ENCODE measurements at places on chromosomes 13 and 19. TPM values are rescaled to one million over a fixed set of nuclear protein-coding genes. Genes with fewer than 3 reads are reported as not detected.
A peak's percentile ranks its signal among the peaks of the same experiment; 100 is the strongest.

Gene YJEFN3
- total RNA-seq = 0.35 TPM

Gene MEF2B
- 0.18 TPM for total RNA-seq

Gene AMER2
- total RNA-seq = not detected

Gene PNMA8B
- total RNA-seq = 0.07 TPM

Gene SLC7A10
- total RNA-seq = not detected

Gene KIR2DL4
- total RNA-seq = not detected

Gene PLPP2
- 13.8 TPM for total RNA-seq

Gene ADGRE3
- total RNA-seq = not detected

Gene ZNF562
- total RNA-seq = 27.8 TPM

Gene TMEM145
- total RNA-seq = not detected

Gene CYP2S1
- 10.8 TPM for total RNA-seq

Gene TEX26
- not detected for total RNA-seq

Gene BEST2
- not detected for total RNA-seq

Gene TYROBP
- not detected for total RNA-seq

Gene HCST
- 0.21 TPM for total RNA-seq

DNA sequence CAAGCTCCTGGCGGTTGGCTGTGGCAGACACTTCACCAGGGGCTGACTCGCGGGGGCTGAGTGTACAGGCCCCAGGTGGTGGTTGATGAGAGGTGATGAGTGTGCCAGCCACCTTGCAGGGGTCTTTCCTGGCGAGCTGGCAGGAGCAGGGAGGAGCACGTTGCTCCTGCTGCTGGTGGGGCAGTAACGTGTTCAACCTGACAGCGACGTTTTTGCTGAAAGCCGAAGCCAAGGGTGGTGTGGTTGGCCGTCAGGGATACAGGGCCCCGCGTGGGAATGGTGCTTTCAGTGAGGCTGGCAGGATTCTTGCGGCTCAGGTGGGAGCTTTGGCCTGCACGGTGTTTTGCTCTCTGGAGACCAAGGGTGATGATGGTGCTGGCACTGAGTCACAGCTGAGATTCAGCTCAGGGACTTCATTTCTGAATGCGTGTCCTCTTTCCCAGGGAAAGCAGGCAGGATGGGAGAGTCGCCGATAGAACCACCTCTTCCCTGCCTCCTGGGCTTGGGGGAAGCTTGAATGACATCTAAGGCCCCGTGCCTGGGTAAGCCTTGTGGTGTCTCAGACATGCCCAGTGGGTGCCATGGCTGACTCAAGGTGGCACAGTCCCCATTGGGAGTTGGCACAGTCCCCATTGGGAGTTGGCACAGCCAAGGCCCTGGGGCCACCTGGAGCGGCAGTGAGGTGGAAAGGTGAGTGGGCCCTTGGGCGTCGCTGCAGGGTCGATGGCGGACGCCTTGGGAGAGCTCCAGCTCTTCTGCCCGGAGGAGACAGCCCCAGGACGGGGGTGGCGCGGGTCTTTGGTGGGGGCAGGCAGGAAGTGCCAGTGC, 8.8 kb downstream of the DAZAP1 start:
- DNase-seq = no peak

DNA sequence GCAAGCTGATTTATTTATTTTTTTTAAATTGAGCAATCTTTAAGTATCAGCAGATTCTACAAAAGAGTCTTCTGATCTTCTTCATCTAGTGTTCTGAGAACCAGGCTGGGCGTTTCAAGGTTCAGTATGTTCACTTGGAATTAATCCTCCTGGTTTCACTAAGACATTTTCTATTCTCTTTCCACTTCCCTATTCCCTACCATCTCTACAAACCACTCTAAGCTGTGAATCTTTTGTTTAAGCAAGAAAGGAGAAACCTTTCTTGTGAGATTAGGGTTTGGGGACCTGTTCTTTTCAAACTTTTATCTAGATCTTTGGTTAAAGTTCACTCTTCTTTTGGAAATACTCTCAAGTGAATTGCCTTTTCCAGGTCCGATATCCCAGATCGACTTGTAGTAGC, 59.3 kb downstream of the URI1 start:
- no peak for DNase-seq

- no peak for DNase-seq
These were observed 8.4 kb downstream of the TRAPPC6A start for GRCh38 chr19:45169602-45170001.

GRCh38 chr13:42039457-42039945, 8.9 kb upstream of the DGKH start:
- DNase-seq = no peak

GRCh38 chr13:32476021-32476731, 48.2 kb upstream of the N4BP2L1 start:
- DNase-seq = no peak

GRCh38 chr13:51444922-51445321, 7.9 kb downstream of the INTS6 start:
- DNase-seq = no peak

GRCh38 chr19:15115080-15115479, 7.9 kb downstream of the SYDE1 start:
- no peak for DNase-seq

DNA sequence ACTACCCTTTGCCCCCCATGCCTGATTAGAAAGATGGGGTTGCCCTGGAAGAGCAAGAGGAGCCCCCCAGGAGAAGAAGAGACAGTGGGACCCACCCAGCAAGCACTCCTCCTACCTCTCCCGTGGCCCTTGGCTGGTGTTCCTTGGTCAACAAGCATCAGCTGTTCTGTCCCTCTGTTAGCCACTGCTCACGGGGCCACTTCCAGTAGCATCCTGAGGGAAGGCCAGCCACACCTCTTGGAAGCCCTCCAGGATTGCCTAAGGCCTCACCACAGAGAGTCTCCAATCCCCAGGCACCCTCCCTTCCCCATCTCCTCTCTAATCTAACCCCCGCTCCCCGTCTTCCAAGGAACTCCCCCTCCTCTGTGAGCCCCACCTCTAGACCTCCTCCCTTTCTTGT, 15.1 kb upstream of the DPP9 start:
- DNase-seq = no peak

DNA sequence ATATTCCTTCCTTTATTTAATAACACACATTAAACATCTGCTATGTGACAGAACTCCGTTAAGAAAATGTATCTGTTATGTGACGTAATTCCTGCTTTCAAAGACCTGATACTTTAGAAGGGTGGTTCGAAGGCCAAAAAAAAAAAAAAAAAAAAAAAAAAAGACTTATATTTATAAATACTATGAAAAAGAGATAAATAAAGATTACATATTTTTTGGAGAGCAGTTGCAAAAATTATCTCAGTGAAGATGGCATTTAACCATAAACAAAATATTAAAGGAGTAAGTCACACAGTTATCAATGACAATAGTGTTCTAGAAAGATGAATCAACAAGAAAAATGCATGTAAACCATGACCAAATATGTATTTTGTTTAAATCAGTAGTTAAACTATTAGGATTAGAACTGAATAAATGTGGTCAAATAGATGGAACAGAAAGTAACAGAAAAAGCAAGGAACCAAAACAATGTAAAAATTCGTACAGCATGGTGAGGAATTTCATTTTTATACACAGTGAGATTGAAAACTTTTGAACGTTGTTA, 612.3 kb upstream of the SLITRK5 start:
- no peak for DNase-seq

- DNase-seq = no peak
These were observed 26.3 kb upstream of the UQCRFS1 start for GRCh38 chr19:29239213-29239776.

DNA sequence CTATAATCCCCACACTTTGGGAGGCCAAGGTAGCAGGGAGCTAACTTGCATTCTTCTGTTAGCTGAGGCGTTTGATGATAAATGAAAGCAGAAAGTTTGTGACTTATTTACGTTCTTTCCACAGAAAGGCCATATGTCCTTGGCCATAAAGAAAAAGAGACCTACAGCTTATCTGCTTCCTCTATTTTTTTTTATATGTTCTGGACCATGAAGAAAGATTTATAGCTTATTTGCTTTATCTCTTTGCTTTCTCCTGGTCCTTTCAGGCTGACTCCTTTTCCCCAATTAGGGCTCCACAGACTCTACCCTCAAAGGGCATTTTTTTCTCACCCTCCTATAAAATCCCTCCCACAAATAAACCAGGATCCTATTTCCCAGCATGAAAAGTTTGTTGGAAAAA, 1.5 kb upstream of the ZNF616 start:
- DNase-seq = no peak

- DNase-seq = peak; percentile 38
These were observed 10.7 kb downstream of the ELF1 start for GRCh38 chr13:41008349-41008980.

GRCh38 chr19:38805180-38805579, 7.6 kb downstream of the LGALS4 start:
- DNase-seq = peak; percentile 29

GRCh38 chr19:41308450-41309179, 1.4 kb upstream of the CCDC97 start:
- DNase-seq = no peak

DNA sequence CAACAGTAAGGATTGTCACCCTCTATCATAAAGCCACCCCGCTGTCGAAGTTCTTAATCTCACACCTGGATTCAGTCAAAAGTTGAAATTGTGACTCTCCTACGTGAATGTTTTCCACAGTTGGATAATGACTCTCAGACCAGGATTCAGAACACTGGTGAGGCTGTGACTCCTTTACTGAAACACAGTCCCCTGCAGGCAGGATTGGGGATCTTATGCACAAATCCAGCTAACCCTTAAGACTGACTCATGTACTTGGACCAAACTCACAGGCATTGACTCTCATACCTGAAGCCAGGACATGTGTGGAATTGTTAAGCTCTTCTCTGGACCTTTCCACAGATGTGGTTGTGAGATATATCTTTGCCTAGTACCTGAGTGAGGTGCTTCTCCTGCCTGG, 46.8 kb downstream of the ZNF85 start:
- peak; percentile 31 for DNase-seq

DNA sequence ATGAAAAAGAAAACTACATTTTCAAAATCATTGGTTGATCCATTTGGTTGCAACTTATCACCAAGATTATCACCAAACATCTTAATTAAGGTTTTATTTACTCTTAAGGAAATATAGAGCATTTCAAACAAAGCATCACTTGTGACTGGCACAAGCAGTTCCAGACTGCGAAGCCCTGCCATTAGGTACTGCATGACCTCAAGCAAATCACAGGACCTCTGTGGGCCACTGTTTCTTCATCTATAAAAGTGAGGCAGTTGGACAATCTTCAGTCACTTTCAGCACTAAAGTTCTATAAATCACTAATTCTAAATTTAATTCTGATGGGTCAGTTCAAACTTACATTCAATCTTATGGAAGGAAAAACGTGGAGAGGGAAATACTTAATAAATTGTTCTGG, 2.0 kb downstream of the ELF1 start:
- DNase-seq = no peak

- DNase-seq = no peak
These were observed 52.1 kb downstream of the FLT1 start for GRCh38 chr13:28442839-28443238.

- DNase-seq = no peak
These were observed 241.3 kb downstream of the DACH1 start for GRCh38 chr13:71625694-71626093.

DNA sequence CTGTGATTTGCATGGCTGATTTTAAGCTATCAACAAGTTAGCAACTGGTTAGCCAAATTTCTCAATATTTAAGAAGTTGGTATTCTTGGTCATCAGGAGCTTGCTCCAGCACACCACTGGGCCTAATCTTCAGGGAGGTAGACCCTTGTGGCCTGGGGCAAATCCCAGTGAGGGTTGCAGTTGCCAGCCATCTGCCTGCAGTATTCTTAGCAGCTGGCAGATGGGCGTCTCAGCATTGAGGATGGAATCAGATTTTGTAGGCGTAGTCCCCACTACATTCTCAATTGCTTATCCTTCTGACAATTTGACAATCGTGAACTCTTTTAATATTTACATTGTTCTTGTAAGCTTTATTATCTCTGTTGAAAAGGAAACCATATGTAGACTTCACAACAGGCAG, 1266.2 kb downstream of the SLITRK5 start:
- no peak for DNase-seq

- DNase-seq = no peak
These were observed 65.7 kb downstream of the SOX1 start for GRCh38 chr13:112132619-112133018.

GRCh38 chr19:4115050-4115817, 8.7 kb downstream of the MAP2K2 start:
- DNase-seq = no peak

DNA sequence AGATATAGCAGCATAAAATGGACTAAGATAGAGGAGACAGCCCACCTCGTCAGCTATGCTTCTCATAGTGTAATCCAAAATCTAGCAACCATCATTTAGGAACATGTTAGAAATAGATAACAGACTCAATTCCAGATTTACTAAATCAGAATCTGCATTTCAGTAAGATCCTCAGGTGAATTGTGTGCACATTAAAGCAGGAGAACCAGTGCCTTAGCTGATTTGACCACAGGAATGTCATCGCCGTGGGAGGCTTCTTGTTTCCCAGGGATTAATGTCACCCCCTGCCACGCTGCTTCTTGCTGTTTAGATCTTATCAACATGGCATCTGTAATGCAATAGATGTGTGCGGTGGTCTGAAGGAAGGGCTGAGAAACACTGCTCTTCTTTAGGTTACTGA, 84.0 kb downstream of the GPC5 start:
- no peak for DNase-seq

DNA sequence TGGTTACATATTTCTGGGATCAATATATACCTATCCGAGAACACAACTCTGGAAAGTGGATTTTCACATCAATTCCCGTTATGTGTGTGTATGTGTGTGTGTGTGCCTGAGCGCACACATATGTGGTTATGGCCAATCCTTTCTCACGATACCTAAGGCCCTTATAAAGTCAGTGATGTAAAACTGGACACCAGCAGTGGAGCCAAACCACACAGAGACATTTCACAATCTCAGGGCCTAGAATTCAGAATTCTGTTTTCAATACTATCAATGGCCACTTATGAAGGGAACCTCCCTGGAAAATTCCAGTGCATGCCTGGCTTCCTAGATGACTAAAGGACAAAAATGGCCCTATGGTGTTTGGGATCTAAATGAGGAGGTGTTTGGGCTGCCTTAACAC, 187.3 kb upstream of the UBL3 start:
- DNase-seq = no peak

DNA sequence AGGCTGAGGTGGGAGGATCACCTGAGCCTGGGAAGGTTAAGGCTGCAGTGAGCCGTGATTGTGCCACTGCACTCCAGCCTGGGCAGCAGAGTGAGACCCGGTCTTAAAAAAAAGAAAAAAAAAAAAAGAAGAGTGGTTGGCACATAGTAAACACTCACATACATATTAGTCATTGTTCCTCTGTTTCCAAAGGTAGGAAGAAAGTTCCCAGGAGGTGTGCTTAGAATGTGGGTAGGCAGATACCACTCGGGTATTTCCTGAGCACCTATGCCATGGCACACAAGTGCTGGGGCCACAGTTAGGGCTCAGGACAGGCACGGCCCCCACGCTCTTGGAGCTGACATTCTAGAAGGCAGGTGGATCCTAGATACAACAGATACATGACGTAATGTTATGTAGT, 41.4 kb downstream of the SIPA1L3 start:
- no peak for DNase-seq

DNA sequence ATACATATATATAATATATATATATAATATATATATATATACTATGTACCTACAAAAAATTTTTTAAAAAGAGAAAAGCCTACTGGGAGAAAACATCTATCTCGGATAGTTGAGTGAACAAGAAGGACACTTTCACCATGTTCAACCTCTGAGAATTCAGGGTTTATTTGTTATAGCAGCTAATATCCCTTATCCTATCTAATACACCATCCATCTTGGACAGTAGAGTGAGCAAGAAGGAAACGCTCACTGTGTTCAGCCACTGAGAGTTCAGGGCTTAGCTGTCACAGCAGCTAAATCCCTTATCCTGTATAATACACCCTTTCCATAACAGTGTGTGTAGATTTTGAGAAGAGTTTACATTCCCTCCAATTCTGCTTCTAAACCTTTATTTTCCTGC, 38.1 kb upstream of the CACNA1A start:
- DNase-seq = no peak

Measured in foreskin keratinocyte (primary cell).